Activated CD4-positive, alpha-beta T cell treated with anti-CD3 and anti-CD28 coated beads, Interleukin-2, amount 50 U/mL, for 24 hours (primary cell): ENCODE measurements at places on chromosomes 3 and 15.

DNA sequence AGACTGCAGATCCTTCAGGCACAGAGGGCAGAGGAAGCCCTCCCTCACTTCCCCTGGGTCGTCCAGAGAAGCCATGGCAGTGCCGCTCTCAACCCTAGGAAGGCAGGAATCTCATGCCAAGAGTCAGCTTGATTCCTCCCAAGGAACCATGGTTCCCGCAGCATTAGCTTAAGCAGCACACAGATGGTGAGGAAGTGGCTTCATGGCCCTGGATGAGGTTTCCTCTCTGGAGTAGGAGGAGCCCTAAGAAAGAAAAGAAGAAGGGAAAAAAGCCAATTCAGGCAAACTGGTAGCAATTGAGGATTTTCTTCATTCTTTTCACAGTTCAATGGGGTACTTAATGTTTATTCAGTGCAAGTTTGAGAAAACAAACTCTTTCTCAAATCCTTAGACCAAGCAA lies 2.9 kb downstream of the RBSN start:
- no peak for DNase-seq

DNA sequence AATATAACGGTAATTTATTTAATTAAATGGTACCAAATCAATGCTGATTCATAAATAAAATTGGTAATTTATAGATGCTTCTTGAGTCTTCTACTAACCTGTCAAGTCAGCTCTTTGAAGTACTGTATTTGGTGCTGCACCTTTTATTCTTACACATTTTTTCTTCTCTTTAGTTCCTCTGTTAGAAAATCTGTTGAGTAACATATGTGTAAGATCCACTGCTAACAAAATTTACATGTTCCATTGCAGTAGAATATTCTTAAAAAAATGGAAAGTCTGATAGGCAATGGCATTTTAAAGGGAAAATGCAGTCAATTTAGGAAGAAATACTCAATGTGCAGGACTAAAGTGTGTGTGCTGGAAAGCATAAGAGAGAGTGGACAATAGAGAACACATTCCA lies 936.6 kb downstream of the ZPLD1 start:
- DNase-seq: no peak

GRCh38 chr3:183822631-183823030 lies 2.7 kb downstream of the MAP6D1 start:
- no peak for DNase-seq

- DNase-seq: no peak
These were observed 91.2 kb downstream of the SENP2 start for GRCh38 chr3:185677146-185677829.

GRCh38 chr15:101018016-101018415 lies 98.9 kb downstream of the LRRK1 start:
- no peak for DNase-seq

- DNase-seq: no peak
These were observed 134.8 kb downstream of the NSMCE3 start for GRCh38 chr15:29134641-29135308.

GRCh38 chr3:112776836-112777235 lies 69.8 kb downstream of the CD200R1L start:
- DNase-seq: no peak

DNA sequence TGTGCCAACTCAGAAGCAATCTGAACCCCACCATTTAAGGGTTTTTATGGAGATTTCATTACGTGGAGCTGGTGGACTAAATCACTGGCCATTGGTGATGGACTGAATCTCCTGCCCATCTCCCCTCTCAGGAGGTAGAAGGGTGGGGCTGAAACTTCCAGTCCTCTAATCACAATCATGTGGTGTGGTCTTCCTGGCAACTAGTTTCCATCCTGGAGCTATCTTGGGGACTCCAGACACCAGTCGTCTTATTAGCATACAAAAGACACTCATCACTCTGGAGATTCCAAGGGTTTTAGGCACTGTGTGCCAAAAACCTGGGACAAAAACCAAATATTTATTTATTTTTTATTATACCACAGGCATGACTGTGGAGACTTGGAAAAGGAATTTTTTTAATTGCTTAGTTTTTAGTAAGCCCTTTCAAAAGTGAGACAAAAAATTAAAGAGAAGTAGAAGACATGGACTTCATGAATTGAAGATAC lies 203.6 kb downstream of the WNT5A start:
- DNase-seq: no peak

DNA sequence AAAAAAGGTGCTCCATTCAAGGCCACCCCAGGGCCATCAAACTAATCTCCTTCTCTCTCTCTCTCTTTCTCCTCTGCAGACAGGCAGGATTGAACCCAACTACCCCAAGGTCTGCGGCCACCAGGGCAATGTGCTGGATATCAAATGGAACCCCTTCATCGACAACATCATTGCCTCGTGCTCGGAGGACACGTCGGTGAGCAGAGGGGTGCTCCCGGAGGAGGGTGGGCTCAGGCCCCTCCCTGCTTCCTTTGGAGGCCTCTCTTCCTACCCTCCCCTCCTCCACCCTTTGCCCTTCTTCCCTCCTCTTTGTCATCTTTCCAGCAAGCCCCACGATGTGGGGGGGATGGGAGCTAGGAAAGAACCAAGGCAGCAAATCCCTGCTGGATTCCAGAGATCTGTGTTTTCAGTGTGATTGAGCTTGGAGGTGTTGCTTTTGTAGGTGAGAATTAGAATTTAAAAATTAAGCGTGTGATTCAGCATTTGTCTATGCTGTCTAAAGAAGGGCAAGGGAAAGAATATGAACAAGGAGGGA lies 116.3 kb downstream of the CORO2B start:
- DNase-seq: no peak

- no peak for DNase-seq
These were observed 551.3 kb downstream of the NSUN3 start for GRCh38 chr3:94614192-94614591.

DNA sequence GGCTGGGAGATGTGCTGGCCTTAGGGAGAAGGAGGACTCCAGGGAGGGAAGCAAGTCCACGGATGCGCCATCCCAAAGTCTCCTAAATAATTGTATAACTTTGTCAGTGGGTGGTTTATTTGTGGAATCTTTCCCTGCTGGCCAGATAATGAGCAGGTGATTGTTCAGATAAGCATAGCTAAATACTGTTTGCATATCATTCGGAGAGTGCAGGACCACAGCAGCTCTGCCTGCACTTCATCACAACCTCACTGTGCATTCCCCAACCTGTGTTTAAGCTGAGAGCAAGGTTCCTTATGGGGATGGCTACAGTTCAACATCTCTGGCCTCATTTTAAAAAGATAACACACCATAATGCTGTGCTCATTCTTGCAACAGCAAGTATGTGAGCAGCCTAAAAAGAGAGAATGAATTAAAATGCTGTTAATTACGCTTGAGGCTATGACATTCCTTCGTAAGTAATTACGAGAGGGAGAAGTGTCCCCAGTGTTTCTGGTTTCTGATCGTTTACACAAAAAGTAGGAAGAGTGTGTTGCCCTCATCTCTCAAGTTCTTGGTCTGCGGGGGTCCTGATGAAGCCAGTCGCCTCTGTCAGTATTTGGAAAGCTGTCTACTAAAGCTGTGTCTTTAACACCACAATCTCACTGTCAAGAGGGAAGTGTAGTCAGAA lies 272.0 kb upstream of the RORA start:
- no peak for DNase-seq

DNA sequence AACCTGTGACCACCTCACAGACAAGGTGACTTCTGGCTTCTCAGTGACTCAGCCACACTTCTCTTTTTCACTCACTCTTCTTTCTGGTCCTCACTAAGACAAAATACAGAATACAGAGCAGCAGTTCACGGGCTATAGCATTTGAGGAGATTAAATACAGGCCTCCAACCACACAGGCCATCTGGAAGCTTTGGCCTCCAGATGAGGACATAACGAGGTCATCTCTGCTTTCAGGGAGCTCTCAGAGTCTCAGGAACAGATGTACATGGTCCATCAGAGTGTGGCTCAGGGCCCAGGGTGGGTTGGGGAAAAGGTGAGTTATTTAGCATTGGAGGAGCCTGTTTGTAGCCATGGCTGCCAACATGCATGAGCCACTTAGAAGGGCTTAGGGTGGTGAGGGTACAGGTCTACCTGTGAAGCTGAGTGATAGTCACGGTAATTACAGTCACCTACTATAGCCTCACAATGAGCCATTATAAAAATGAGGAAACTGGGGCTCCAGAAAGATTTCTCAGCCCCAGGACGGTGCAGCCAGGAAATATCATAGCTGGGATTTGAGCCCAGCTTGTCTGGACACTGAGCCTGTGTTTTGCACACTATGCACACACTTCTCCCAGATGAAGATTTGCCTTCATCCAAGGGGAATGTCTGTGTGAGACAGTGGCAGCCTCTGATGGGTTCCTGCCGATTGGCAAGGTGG lies 159.8 kb upstream of the CTDSPL start:
- no peak for DNase-seq

- no peak for DNase-seq
These were observed 60.7 kb downstream of the UBE2E2 start for GRCh38 chr3:23263796-23264195.

- DNase-seq: no peak
These were observed 3.5 kb upstream of the CLRN1 start for GRCh38 chr3:150975992-150976368.
